A172 (cell line): ENCODE measurements at places on chromosomes 3 and 15.

GRCh38 chr3:61805510-61806080, 244.2 kb downstream of the PTPRG start:
- DNase-seq = no peak

DNA sequence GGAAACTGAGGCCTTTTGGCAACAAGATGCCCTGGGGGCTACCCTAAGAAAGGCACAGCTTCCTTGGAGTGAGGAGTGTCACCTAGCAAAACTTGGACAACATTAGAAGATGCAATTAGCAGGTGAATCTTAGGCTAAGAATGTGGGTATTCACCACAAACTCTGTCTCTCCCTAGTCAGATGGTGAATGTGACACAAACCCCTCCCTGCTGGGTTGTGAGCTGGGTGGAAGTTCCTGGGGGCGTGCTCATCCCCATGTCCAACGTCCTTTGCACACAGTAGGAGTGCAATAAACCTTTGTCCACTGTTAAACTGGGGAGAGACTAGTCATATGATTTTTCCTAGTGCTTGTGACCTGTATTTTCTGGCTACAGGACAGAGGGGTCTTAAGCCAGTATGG, 67.1 kb upstream of the SH3GL3 start:
- peak; percentile 91 for DNase-seq

- DNase-seq = no peak
These were observed 92.3 kb upstream of the LRIG1 start for GRCh38 chr3:66592927-66593625.

DNA sequence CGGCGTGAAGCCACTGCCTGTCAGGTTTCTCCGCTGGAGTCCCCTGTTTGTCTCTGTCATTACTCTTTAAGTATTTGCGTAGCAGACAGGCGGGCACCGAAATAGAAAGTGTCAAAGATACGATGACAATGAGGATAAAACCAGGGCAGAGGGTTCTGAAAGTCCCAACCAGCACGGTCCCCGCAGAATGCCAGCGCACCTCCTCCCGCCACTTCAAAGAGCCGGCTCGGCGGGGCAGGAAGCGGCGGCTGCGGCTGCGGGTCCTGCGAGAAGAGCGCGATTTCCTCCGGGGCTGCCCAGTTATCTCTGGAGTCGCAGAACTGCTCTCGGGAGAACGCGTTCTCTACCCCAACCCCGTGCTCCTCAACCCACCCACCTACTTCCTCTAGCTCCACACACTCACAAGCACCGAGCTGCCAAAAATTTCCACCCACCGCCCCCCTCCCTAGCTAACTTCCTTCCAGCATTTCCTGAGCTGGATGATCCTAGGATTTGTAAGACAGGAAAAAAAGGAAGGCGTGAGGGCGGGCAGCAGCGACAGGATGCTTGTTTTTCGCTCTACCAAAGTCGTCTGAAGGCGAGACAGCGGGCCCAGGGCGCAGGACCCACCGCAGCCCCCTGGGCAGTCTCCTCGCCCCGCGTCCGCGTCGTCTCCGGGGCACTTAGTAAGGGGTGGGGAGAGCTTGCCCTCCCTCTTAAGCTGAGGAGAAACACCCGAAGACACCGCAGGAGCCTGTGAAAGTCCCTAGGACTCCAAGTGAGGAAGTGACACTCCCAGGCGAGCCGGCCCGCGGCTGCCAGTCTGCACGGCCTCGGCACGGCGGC, at the start of gene ARHGAP31:
Gene ARHGAP31, plus strand, starts transcription at position 513 of the 825 bp plus-strand sequence. CDS start 522 bp downstream, outside the sequence.
- peak; percentile 60 for DNase-seq

DNA sequence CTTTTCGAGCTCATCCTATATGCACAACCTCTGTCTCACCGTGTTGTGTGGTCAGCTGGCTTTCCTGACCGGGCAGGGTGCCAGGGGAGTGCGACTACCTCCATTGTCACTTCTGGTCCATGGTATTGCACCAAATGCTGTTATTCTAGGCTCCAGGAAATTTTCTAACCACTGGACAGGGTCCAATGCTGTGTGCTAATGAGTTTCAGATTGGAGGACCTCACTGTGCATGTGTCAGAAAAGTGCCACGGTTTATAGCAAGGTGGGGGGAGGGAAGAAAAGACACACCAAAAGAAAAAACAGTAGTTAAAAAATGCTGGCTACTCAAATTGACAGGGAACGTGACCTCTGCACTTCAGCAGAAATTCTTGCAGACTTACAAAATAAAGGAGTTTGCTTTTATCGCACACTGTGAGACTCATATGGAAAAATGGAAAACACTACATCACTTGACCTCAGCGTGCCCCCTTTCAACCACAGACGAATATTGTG, 480.1 kb downstream of the FOXP1 start:
- peak; percentile 32 for DNase-seq

- peak; percentile 89 for DNase-seq
These were observed at the start of gene LMLN for GRCh38 chr3:197959891-197960693. TSS of gene LMLN (plus strand) at chr3:197960217. CDS start at chr3:197960246, 29 bp downstream.

- DNase-seq = no peak
These were observed 6.4 kb downstream of the CADM2 start for GRCh38 chr3:84965141-84965540.

- DNase-seq = peak; percentile 56
These were observed 51.7 kb downstream of the PLS1 start for GRCh38 chr3:142647856-142648255.

DNA sequence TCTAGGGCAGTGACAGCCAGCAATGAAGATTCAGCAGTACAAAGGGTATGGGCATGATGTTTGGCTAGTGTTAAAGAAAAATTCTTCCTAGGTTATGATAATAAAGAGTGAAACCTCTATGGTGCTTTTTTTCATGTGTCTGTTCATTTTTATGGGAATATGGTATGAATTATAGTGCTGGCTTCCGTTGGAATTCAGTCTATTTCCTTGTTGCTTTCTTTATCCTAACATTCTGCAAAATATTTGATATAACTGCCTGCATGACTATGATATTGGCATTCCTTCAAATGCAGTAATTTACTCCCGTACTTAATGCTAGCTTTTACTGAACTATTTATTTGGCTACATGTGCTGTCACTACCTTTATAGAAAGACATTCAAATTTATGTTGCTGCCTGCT, 57.6 kb upstream of the ATP11B start:
- DNase-seq = no peak

- no peak for DNase-seq
These were observed 5.2 kb downstream of the SOX2 start for GRCh38 chr3:181716966-181717365.

GRCh38 chr15:50940506-50940905, 32.0 kb downstream of the AP4E1 start:
- no peak for DNase-seq

DNA sequence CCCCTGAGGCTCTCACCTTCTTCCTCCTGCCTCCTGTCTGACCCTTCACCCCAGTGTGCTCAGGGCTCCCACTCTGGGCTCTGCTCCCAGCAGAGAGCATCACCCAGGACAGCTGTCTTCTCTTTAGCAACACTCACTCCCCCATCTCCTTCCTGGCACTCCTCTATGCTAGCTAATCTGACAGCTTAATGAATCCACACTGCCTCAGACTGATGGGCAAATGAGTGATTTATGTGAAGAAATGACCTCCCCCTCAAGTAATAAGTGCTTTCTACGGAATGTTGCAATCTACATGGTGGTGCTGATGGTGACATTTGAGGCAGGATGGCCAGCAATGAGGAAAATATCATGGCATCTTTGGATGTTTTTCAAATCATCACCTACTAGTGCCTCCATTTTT, 83.6 kb downstream of the LSM3 start:
- no peak for DNase-seq

DNA sequence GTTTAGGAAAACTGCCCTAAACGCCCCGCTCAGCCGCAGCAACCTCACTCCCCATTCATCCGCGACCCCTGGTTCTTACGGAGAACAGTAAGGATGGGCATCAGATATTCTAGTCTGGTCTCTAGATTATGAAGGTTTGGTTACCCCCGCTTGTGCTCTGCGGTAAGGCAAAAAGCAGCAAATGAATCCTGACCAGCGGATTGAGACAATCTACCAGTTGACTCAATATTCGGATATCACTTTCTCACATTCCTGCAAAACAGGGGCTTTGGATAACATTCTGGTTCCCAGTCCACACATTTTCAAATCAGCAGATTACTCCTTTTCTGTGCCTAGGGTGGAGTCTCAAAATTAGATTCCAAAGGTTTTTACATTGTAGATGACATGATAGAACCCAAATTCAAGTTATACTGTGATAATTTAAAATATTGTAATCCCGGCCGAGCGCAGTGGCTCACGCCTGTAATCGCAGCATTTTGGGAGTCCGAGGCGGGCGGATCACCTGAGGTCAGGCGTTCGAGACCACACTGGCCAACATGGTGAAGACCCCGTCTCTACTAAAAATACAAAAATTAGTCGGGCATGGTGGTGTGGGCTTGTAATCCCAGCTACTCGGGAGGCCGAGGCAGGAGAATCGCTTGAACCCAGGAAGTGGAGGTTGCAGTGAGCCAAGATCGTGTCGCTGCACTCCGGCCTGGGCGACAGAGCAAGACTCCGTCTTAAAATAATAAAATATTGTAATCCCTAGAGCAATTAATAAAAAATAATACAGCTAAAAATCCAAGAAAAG, 1.1 kb upstream of the CYFIP1 start:
- no peak for DNase-seq

DNA sequence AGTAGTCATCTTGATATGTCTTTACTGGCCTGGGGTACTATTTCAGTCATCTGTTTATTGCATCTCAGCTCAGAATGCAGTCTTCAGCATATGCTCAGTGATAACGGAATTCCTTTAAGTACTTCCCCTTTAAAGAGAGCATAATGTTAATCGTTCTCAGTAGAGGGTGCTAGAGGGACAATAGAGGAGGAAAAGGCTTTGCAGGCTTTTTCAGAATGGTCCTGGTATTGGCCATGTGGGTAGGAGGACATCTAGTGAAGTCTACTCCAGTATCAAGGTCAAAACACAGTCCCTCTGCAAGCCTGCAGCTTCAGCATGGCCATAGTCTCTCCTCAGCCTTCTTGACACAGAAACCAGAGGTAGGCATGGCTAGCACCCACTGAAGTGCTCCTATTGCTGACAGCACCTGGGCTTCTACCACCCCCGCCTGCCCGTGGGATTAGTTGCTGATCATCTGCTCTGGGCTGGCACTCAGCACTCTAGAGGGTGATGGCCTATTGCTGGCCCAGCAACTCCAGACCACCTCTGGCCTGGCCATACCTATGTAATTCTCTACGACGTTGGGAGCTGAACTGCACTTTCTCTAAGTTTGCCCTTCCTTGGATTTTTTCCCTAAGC, 65.4 kb downstream of the KCNH8 start:
- DNase-seq = no peak

- peak; percentile 4 for DNase-seq
These were observed 88.7 kb upstream of the MRPL3 start for GRCh38 chr3:131591394-131592014.

GRCh38 chr3:114034787-114035545, 21.4 kb downstream of the CCDC191 start:
- DNase-seq = peak; percentile 14

- no peak for DNase-seq
These were observed 358.2 kb downstream of the FEZF2 start for GRCh38 chr3:62015111-62015510.

GRCh38 chr15:43920815-43921214, 94.0 kb downstream of the WDR76 start:
- DNase-seq = no peak

DNA sequence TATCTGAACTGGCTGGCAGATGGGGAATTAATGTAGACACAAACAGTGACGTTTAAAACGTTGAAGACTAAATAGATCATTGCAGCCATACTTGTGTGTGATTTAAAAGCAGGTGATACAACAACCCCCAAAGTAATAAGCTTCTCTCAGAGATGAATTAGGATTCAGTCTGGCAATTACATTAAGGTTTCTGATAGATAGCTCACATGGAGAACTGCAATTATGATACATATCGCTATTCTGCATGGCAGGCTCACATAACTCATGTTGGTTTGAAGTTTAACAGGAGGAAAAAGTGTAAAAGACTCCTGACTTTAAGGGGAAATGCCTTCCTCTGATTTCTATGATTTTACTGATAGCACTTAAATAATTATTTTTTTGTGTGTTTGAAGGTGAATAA, 196.9 kb downstream of the CLSTN2 start:
- DNase-seq = no peak

DNA sequence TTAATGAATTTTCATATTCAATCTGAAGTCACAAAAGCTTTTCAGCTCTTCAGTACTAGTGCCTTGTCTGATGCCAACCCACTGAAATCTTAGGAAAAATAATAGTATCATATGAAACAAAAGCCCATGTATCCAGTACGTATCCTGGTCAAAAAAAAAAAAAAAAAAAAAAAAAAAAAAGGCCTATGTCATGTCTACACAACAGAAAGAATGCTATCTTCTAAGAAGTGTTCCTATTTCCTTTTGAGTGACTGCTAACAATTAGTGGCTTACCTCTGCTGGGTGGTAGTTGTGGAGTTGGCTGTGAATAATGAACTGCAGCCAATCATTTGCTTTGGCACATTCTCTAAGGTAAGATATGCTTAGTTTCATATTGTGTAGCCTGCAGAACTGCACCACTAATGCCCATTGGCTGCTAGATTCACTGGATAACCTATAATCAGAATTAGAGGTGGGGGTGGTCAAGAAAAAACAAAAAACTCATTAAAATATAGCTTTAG, 59.6 kb downstream of the EIF3J start:
- DNase-seq = no peak

- DNase-seq = no peak
These were observed 48.6 kb downstream of the FAH start for GRCh38 chr15:80201256-80202015.

- peak; percentile 21 for DNase-seq
These were observed 400.6 kb downstream of the ZBTB20 start for GRCh38 chr3:114746502-114746901.

DNA sequence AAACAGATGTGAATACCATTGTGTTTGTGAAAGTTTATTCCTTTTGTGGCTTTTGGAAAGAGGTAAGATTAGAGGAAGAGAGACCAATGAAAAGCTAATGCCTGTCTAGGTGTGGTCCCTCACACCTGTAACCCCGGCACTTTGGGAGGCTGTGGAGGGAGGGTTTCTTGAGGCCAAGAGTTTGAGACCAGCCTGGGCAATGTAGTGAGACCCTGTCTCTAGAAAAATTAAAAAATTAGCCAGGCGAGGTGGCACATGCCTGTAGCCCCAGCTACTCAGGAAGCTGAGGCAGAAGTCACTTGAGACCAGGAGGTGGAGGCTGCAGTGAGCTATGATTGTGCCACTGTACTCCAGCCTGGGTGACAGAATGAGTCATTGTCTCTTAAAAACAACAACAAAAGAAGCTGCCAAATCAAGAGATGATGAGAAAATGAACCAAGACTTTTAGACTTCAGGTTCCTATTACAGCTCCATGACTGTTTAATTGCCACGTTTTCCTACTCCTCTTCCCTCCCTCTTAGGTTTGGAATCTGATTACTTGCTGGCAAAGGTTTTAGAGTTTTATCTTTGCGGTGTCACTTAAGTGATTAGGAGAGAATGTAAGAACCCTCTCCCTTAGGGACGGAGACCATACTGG, 68.7 kb downstream of the CGNL1 start:
- DNase-seq = peak; percentile 55

DNA sequence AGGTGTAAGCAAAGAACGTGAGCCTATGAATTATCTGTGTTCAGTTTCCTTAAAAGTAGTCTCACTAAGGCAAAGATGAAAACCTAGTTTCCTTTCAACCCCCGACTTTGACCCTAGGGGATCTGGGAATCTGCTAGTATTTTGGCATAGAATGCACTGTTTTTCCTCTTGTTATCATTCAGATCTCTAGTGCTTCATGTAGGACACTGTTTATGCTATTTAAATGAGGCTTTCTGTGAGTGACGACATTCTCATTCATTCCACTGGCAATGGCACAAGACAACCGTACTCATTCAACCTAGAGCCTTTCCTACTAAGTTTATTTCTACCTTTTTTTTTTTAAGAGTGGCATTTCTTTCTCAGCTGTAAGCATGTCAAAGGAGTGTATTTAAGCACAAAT, 67.0 kb downstream of the CHAC1 start:
- DNase-seq = no peak
